ENCODE measurements at places on chromosomes 4 and X.
A peak's percentile ranks its signal among the peaks of the same experiment; 100 is the strongest.

DNA sequence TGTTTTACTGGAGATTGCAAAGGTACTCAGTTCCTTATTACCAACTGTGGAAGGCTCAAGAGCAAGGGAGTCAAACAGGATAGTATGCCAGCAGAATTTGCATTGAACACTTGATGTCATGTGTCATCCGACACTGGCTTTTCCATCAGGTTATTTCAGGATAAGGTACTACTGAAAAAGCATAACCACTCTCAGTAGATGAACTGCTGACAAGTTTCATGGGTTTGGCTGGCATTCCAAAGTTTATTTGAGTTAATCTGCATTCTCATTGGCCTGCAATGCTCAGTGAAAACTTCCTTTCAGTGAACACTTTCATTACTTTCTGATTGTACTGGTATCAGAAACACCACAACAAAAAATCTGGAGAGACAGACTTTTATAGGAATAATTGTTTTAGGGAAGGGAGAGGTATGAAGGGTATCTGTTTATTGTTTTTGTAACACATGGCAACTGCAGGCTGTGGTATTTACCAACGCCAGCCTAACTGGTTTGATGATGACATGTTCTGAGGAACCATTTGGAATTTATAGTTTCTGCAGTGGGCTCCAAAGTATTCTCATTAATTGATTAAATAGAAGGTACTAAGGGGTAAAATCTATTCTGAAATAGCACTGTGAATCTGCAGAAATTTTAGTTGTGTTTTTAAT lies 345.7 kb upstream of the NR3C2 start:
- no peak for DNase-seq

GRCh38 chrX:155048977-155049619 lies 21.8 kb downstream of the CMC4 start:
- DNase-seq: peak; percentile 23

DNA sequence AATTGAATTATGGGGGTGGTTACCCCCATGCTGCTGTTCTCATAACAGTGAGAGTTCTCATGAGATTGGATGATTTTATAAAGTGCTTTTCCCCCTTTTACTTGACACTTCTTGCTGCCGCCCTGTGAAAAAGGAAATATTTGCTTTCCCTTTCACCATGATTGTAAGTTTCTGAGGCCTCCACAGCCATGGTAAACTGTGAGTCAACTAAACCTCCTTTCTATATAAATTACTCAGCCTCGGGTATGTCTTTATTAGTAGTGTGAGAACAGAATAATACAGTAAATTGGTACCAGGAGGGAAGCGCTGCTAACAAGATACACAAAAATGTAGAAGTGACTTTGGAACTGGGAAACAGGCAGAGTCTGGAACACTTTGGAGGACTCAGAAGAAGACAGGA lies 1070.8 kb downstream of the FAM133A start:
- no peak for DNase-seq

- DNase-seq: no peak
These were observed 99.2 kb upstream of the ARSJ start for GRCh38 chr4:114078636-114079035.

GRCh38 chr4:159239629-159240028 lies 136.8 kb downstream of the RAPGEF2 start:
- no peak for DNase-seq

DNA sequence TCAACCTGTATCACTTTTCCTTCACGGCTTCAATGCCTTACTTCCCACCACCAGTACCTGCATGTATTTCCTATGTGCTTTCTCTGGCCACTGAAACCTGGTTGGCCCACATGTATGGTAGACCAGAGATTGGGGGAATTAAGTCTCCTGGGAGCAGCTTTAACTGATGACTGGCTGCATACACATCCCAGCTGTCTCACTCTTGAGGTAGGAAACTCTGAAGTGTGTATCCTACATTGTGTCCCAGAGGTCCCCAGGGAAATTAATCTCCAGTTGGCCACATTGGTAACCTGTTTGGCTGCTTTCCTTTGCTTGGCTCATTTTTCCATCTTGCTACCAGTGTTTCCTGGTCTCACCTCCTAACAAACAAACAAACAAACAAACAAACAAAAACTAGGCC lies 124.4 kb downstream of the ZNF827 start:
- no peak for DNase-seq

DNA sequence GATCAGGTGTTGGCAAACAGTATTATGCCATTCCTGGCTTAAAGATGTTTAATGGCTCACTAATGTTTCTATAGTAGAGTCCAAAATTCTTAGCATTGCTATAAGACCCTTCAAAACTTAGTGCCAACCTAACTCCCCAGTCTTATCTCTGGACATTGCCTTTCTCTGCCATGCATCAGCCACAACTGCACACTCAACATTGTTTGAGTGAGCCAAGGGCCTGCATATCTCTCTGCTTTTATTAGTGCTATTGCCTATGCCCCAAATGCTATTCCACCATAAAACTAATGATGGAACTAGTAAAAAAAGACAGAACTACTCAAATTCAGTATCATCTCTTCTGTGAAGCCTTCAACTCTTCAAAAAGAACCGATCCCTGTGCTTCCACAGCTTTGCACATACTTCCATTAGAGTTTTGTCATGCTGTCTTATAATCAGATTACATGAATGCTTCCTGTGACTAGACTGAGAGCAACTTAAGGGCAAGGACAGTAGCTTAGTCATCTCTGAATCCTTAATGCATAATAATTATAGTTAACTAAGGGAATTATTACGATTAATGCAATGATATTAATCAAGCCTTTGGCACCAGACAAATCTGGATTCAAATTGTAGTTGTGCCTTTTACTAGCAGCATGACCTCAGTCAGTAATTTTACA lies 53.7 kb downstream of the CHM start:
- no peak for DNase-seq

DNA sequence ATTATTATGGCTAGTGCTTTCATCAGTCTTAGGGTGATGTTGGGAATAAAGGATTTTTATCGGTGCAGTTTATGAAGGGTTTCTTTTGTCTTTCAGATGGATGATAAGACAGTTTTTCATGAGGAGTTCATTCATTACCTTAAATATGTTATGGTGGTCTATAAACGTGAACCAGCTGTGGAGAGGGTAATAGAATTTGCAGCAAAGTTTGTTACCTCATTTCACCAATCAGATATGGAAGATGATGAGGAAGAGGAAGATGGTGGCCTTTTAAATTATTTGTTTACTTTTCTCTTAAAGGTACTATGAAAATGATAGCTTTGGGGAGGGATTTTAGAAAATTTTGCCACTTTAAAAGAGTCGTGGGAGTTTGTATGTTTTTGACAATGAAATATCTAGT lies 1.3 kb downstream of the NCAPG start:
- DNase-seq: no peak

DNA sequence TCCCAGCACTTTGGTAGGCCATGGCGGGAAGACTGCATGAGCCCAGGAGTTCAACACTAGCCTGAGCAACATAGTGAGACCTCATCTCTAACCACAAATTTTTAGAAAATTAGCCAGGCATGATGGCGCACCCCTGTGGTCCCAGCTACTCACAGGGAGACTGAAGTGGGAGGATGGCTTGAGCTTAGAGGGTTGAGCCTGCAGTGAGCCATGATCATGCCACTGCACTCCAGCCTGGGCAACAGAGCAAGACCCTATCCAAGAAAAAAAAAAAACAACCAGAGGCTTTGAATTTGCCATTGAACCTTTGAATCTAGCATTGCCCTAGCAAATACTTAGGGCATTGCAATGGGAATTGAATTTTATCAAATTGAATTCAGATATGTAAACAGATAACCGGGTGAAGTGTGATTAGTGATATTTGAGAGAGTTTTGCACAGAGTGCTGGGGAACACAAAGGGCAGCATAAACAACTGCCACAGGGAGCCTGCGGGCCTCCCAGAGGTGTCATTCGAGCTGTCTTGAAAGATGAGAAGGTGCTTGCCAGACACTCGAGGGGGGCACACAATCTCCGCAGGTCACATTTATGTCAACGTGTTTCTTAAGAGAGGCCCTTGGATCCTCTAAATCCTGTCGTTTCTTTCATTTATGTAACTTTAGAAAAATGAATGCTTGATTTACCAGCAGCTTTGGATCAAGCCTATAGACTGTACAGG lies 200.3 kb downstream of the AASDH start:
- DNase-seq: no peak

DNA sequence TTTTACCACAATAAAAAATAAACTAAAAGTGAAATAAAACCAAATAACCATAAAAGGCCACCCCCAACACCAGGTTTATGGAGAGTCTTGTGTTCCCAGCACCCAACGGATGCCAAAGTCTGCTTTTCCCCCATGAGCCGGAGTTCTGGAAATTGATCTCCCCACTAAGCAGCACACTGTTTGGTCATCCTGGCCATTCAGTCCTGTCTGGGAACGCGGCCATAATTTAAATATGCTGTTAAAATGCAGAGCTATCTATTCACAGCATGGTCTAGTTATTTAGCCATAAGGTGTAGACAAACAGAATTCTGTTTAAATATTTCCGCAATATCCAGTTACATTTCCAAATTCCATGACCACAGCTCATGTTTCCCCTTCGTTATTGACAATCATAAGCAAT lies 129.6 kb upstream of the TBL1X start:
- DNase-seq: no peak

- no peak for DNase-seq
These were observed 125.4 kb downstream of the RASL11B start for GRCh38 chr4:52987392-52988056.

GRCh38 chrX:131747173-131747572 lies 203.3 kb downstream of the OR13H1 start:
- DNase-seq: no peak

- no peak for DNase-seq
These were observed 15.1 kb upstream of the GK start for GRCh38 chrX:30637874-30638815.

DNA sequence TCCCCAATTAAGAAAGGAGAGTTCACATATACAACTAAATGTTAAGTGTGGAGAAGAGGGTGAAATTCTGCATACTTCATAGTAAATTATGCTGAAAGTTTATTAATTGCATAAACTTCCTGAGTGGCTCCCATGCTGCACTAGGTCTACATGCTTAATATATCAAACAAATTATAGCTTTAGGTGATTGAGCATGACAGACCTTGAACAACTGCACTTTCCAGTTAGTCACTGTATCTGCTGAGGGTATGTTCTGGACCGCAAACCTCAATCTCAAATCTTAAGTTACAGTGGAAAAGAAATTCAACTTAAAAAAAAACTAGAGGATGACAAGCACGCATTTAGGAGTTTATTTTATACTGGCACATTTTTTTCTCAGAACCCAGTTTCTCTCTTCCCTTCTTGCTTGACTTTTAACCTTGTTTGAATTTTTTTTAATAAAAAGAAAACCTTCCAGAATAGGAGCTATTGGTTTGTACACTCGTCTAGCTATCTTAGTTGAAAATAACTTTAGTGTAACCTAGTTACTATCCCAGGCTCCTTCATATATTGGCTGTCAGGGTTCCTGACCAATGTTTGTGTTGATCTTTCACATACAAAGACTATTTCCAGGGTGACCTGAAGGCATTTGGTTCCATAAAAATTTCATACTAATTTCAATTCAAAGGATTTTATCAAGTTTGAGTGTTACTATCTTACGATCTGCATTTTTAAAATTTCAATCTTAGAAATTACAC lies 10.2 kb upstream of the FAM120C start:
- DNase-seq: no peak
